ENCODE measurements at places on chromosomes 4 and X.
A peak's percentile ranks its signal among the peaks of the same experiment; 100 is the strongest.

DNA sequence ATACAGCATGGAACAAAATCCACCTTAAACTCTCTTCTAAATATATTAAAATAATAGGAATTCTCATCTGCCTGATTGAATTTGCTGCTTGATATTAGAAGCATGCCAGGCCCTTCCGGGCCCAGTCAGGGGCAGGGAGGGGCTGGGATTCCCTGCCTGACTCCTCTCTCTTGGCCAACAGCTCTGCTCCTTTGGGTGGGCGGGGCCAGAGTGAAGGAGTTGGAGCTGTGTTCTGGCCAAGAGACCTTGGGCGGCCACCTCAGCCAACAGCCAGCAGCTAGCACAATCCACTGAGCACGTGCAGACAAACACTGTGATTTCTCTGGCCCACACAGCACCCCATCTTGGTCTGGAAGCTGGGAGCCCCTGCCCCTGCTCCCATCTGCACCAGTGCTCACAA is 140.3 kb downstream of the PJA1 start:
- H3K27me3 ChIP-seq, result no peaks in the 10 kb centered on the region
- H3K36me3 ChIP-seq, result no peaks in the 10 kb centered on the region
- peaks cover 6% of the 10 kb centered on the region for H3K4me1 ChIP-seq
- H3K4me3 ChIP-seq, result no peak overlapping the region
- no peak overlapping the region for H3K27ac ChIP-seq

DNA sequence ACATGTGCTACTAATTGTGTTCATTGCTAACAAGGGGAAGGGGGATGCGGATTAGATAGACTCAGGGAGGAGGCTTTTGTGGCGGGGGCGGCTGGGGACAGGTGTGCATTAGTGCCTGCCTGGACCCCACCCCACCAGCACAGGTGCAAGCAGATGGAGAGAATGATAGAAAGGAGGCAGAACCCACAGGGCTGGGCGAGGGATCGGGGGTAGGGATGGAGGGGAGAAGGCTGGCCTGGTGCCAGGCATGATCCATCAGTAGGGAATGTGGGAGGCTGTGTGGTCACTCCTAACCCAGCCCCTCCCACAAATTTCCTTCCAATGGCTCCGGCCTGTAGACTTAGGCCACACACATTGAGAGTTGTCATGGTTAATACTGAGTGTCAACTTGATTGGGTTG is 30.5 kb upstream of the CRMP1 start:
- H3K4me3 ChIP-seq, result no peak overlapping the region
- no peak for DNase-seq
- H3K27ac ChIP-seq, result no peak overlapping the region
- no peaks in the 10 kb centered on the region for H3K4me1 ChIP-seq

DNA sequence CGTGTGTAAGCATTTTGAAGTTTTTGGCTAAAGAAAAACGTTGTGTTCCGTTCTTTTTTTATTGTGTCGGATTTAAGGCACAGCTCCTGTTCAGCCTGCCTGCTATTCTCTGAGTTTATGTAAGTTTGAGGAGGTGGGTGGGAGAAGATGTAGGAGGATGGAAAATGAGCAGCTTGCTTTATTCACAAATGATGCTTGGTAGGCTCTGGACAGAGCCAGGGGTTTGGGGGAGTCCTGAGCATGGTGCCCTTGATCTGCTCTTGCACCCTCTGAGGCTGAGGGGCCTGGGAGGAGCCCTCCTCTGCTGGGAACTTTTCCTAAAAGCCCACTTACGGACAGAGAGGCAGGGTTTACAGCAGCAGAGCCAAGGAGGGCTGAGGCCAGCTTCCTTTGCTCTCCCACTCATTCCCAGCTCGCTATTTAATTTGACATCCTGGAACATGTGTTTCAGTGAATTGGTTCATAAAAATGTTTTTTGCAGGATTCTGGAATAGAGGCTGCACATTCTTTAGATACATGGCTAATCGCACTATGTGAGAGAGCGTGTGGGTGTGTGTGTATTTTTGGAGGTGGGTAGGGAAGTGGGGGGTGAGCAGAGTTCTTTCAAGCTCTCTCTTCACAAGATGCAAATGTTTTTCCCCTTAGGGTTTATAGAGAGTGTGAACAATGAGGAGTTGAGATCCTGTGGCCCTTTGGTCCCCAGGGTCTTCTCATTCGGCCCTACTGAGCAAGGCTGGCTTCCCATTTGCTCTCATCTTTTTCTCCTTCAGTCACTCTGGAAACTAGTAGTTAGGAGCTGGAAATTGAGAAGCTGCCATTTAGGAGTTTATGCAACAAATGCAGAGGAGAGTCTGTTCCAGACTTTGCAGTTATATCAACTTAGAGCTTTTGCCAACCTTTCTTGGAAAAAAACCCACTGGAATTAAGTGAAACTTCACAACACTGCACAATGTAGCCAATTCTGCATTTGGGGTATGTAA is 32.1 kb downstream of the TMEM131L start:
- H3K36me3 ChIP-seq, result no peaks in the 10 kb centered on the region
- no peaks in the 10 kb centered on the region for H3K27me3 ChIP-seq
- H3K4me1 ChIP-seq, result peaks cover 19% of the 10 kb centered on the region
- no peak overlapping the region for H3K4me3 ChIP-seq
- H3K27ac ChIP-seq, result peak overlapping the region; percentile 39
- DNase-seq, result peak; percentile 86

DNA sequence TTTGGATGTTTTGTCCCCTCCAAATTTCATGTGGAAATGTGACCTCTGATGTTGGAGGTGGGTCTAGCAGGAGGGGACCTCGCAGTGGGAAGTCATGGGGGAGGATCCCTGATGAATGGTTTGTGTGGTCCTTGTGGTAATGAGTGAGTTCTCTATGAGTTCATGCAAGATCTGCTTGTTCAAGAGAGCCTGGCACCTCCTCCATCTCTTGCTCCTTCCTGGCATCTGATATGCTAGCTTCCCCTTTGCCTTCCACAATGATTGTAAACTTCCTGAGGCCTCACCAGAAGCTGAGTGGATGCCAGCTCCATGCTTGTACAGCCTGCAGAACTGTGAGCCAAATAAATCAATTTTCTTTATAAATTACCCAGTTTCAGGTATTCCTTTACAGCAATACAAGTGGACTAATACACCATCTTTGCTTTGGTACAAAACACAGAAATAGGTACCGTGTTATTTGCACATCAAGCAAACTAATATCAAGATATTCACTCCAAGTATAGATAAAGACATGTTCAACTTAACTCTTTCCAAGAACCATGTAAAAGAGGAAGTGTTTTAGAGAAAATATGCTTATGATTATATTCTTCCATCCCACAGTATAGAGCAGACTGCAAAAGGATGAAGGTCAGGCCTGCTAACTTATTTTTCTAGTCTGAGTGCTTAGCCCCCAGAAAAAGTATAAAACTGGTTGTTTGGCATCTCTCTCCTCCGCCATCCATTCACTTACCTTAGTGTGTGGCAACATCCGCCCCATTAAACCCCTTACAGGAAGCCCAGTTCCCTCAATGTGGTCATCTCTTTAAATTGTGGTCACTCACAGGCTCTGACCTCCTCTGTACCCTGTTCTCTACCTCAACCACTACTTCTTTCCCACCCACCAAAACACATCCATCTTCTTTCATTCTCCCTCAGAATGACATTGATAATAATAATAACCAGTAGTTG is 6.7 kb downstream of the ARAP2 start:
- peaks cover 3% of the 10 kb centered on the region for H3K27me3 ChIP-seq
- no peak for DNase-seq
- no peak overlapping the region for H3K27ac ChIP-seq
- no peak overlapping the region for H3K4me3 ChIP-seq

GRCh38 chrX:39981946-39982345 is 115.8 kb downstream of the BCOR start:
- H3K4me1 ChIP-seq, result no peaks in the 10 kb centered on the region
- no peak overlapping the region for H3K27ac ChIP-seq
- no peaks in the 10 kb centered on the region for H3K36me3 ChIP-seq
- no peak overlapping the region for H3K4me3 ChIP-seq
- no peaks in the 10 kb centered on the region for H3K27me3 ChIP-seq

GRCh38 chr4:148477276-148477675 is 35.1 kb upstream of the NR3C2 start:
- no peak overlapping the region for H3K4me3 ChIP-seq
- no peaks in the 10 kb centered on the region for H3K36me3 ChIP-seq
- no peaks in the 10 kb centered on the region for H3K27me3 ChIP-seq
- no peaks in the 10 kb centered on the region for H3K4me1 ChIP-seq
- no peak overlapping the region for H3K27ac ChIP-seq

DNA sequence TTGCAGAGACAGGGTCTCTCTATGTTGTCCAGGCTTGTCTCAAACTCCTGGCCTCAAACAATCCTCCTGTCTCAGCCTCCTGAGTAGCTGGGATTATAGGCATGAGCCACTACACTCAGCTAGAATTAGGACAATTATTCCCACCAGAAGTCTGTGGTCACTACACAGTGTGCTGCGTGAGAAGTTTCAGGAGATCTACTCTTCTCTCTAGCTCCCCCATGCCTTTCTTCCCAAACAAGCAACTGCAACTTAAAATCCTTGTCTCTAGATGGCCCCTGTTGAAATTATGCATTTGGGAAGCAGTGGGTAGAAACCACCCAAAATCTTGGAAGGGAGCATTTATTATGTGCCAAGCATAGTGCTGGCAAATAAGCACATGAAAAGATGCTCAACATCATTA is 21.1 kb upstream of the MAP7D3 start:
- no peaks in the 10 kb centered on the region for H3K27me3 ChIP-seq
- no peak for DNase-seq
- H3K4me3 ChIP-seq, result no peak overlapping the region

DNA sequence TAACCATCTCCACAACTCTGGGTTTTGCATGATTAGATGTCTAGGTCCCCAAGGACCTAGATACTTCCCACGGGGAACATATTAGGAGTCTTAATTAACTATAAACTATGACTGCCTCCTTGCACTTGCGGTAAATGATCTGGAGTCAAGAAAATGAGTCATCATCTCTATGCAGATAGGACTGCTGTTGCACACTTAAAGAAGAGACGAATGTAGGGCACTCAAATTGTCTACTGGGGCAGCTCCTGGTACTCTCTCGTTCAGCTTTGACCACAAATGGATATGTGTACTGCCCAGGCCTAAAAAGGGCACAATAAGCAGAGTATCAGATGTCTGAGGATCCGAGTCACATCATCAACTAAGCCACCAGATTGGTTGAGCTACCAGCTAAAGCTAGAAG is 1783.4 kb upstream of the AGA start:
- DNase-seq, result no peak
- H3K27ac ChIP-seq, result no peak overlapping the region
- no peaks in the 10 kb centered on the region for H3K4me1 ChIP-seq
- H3K36me3 ChIP-seq, result no peaks in the 10 kb centered on the region
- no peaks in the 10 kb centered on the region for H3K27me3 ChIP-seq
- H3K4me3 ChIP-seq, result no peak overlapping the region

DNA sequence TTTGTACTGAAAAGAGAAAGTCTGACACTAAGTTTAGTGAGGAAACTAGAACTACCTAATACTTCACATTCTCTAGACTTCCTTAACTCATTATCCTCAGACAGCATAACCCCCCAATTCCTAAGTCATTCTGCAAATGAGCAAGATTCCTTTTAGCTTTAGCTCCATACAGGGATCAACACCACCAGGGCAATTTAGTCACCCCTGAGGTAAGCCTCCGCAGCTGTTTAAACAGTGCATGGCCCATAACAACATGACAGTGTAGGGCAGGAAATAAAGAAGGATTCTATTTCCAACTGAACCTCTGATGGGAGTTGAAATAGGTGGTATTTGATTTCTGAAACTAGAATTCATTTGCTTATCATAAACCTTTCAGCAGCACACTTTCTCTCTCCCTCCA is 112.8 kb upstream of the DKK2 start:
- H3K4me3 ChIP-seq, result no peak overlapping the region
- no peaks in the 10 kb centered on the region for H3K27me3 ChIP-seq
- DNase-seq, result no peak
- H3K4me1 ChIP-seq, result peaks cover 4% of the 10 kb centered on the region
- H3K36me3 ChIP-seq, result no peaks in the 10 kb centered on the region
- H3K27ac ChIP-seq, result no peak overlapping the region

DNA sequence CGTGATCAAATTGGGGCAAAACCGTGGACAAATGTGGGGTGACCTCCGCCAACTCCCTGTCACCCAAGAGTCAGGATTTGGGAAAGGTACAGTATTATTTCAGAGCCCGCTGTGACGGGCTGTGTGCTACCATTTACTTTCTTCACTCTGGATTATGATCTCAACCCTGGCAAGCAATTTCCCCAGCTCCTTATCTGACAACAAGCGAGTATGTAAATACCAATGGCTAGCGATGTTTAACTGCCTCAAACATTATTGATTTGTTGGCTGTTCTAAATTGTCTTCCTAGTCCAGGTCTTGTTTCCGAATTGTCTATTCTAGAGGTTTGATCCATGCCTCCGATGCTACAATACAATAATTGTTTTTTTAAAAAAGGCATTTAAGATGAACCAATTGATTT is 17.7 kb upstream of the PITX2 start:
- no peak overlapping the region for H3K4me3 ChIP-seq
- H3K36me3 ChIP-seq, result no peaks in the 10 kb centered on the region
- DNase-seq, result no peak
- H3K27me3 ChIP-seq, result peaks cover 100% of the 10 kb centered on the region
- no peak overlapping the region for H3K27ac ChIP-seq
- H3K4me1 ChIP-seq, result peaks cover 5% of the 10 kb centered on the region

- peak; percentile 85 for DNase-seq
- H3K4me3 ChIP-seq, result no peak overlapping the region
- no peak overlapping the region for H3K27ac ChIP-seq
- H3K4me1 ChIP-seq, result no peaks in the 10 kb centered on the region
- no peaks in the 10 kb centered on the region for H3K27me3 ChIP-seq
- H3K36me3 ChIP-seq, result no peaks in the 10 kb centered on the region
These were observed 6.2 kb downstream of the GK start for GRCh38 chrX:30659421-30659820.

- H3K27me3 ChIP-seq, result no peaks in the 10 kb centered on the region
- no peak for DNase-seq
- H3K27ac ChIP-seq, result no peak overlapping the region
These were observed 1.5 kb upstream of the SLC16A2 start for GRCh38 chrX:74419864-74420195.

DNA sequence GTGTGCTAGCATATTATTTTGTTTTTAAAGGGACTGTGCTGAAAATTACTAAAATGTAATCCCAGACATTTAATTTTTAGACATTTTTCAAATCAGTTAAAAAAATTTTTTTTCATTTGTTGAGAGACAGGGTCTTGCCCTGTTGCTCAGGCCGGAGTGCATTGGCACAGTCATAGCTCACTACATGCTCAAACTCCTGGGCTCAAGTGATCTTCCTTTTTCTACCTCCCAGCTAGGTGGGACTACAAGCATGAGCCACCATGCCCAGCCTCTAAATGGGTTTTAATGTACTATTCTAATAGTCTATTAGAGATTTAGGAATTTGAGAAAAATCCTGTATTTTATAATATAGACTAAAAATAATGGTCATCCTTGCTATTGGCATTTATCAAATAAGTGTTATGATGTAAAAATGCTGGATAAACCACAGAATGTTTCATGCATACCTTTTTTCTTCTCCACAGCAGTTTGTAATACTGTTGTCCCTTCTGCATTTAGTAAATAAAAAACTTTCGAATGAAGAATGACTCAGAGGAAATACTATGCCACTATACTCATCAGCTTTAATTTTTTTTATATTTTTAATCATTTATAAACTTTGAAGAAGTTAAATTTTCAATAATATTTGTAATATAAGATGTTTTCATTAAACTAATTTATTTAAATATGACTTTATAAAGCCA is 29.9 kb downstream of the CPEB2 start:
- no peaks in the 10 kb centered on the region for H3K27me3 ChIP-seq
- no peak overlapping the region for H3K27ac ChIP-seq
- DNase-seq, result no peak
